ENCODE measurements at places on chromosomes 11 and 22.

DNA sequence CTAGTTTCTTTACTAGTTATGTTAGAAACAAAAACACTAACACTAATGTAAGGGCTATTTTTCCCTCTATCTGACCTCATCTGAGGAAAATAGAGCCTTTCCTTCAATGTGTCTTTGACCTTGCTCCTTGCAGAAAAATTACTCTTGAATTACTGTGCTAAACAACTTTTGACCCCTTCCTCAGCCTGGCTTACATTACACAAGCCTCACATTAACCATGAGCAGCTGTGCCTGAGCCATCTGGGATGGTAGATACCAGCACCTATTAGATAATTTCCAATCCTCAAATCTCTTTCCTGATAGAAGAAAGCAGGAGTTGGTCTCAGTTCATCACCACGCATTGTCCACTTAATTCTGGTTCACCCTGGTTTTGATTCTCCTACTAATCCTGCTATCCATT, 134.4 kb upstream of the NCAM1 start:
- no peak for DNase-seq

- DNase-seq: no peak
Measured at GRCh38 chr22:42905702-42906183, 48.7 kb upstream of the ARFGAP3 start.

DNA sequence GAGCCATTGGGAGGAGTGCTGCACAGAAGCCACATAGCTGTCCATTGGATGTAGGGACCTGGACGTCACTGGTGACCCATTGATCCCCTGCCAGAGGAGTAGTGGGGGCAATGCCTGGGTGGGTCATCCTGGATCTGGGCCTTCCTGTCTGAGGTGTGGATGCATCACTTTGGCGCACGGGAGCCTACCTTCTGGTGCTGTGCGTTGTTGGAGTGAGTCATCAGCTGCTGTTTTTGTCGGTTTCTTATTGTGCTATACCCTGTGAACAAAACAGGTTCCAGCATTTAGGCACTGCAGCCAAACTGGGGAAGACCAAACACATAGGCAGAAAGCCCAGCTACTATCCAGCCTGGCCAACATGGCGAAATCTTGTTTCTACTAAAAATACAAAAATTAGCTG, 3.2 kb downstream of the TAF6L start:
- DNase-seq: no peak

GRCh38 chr11:83151274-83151977, 5.5 kb upstream of the PCF11 start:
- no peak for DNase-seq

DNA sequence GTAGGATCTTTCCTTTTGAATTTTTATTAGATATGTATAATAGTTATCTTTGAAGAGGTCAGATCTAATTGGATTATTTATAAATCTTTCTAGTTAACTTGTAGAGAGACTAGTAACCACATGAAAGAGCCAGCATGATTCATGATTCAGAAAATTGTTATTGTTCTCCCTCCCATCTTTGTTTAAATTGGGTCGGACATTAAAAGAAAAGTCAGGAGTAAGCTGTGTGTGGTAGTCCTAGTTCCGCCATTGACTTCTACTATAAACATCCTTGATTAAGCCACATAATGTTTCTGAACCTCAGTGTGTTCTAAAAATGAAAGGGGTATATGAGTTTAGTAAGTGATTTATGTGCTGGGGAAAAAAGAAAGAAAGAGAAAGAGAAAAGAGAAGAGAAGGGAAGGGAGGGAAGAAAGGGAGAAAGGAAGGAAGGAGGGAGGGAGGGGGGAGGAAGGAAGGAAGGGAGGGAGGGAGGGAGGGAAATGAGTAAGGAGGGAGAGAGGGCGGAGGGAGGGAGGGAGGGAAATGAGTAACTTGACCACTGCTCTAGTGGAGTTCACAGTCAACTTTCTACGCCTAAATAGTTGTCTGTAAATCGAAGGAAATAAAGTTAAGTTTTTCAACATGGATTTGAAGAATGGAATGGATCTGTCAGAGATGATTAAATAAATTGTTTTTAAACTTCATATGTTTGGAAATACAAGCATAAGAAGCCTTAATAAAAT, 32.9 kb downstream of the SIK2 start:
- DNase-seq: no peak

DNA sequence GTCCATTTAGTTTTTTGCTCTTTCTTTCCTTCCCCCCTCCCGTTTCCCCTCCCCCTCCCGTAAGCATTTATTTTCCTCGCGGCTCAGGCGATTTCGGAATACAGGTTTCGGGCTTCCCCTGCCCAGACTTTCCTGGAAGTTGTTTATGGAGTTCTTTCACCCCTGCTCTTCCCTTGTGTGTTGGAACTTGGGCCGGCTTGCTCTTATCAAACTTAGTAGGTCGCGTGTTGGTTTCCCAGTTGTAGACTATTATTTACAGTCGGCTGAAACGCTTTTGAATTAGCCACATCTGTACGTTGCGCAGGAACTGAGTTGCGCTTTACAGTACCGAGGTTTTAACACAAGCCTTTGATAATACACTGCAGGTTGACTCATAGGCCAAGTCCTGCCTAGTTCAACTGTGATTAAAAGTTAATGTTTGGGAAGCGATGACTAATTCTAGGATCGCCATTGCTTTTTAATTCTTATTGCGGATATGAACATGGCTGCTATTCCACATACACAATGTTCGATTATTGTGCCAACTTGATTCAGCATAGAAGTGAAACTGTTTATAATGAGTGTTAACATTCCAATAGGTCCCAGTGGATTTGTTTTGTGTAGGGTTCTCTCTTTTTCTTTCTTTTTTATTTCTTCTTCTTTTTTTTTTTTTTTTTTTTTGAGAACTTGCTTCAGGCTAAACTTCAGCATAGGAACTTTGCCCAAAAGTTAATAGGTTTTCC, 1.7 kb downstream of the YAP1 start:
- DNase-seq: no peak

GRCh38 chr11:62223095-62223494, 14.6 kb downstream of the SCGB2A1 start:
- DNase-seq: no peak

DNA sequence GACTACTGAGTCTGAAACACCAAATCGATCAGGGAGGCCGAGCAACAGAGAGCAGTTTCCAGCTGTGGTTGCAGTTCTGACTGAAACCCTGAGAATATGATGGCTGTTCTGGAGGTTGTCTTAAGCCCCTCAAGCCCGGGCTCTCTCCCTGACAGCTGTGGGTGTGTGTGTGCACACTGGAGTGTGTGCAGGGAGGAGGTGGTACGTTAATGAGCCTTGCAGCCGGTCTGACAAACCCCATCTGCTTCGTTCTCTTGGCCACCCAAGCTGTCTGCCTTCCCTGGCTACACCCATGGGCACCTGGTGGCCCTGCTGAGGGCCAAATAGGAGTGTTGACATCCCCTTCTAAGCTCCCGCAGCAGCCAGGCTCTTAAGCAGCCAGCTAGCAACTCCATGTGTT, 189.8 kb downstream of the KIRREL3 start:
- no peak for DNase-seq

- DNase-seq: peak; percentile 1
Measured at GRCh38 chr11:10807493-10808234, 1.1 kb downstream of the EIF4G2 start.

- no peak for DNase-seq
Measured at GRCh38 chr11:12157241-12157661, 46.9 kb downstream of the MICAL2 start.

DNA sequence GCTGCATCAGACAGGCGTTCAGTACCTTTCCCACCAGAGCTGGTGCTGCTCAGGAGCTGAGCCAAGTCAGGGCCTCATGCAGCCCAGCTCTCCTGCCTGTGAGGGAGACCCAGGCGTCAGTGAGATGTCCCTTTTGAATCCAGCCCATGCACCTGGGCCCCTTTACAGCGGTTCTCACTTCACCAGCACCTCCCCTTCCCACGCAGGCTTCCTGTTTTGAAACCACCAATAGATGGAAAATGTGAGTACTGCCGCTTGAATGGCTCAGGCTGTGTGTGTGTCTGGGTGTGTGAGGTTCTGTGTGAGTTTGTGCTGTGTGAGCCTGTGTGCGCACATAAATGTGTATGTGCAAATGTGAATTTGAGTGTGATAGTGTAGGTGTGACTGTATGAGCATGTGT, 88.4 kb downstream of the UBASH3B start:
- peak; percentile 52 for DNase-seq
